ENCODE measurements at places on chromosomes 4 and X.

- DNase-seq: no peak
Observed at GRCh38 chr4:67571975-67572374, 13.4 kb downstream of the STAP1 start.

DNA sequence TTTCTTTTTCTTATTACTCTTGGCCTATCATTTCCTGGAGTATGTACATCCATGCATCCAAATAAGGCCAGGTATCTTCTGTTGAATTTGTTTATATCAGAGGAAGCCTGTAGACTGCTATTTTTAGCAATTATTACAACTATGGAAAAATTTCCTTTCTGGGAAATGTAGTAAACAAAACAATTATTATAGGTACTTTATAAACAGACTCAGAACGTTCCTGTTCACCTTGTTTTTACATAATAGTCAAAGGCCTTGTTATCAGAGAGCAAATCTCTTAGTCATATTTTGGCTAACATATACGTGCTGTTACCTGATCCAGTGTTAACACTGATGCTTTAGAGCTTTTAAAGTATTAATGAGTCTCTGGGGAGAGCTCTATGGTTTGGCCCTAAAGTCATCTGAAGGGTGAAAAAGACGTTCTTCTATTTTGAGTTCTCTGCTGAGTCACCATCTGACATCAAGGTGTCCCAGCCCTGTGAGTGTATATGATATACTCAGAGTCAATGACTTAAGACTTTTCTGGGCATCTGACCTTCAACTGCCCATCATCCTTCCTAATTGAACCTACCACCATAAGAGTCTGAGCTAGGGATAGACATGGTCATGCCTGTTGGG lies 7.3 kb downstream of the SPARCL1 start:
- DNase-seq: no peak

DNA sequence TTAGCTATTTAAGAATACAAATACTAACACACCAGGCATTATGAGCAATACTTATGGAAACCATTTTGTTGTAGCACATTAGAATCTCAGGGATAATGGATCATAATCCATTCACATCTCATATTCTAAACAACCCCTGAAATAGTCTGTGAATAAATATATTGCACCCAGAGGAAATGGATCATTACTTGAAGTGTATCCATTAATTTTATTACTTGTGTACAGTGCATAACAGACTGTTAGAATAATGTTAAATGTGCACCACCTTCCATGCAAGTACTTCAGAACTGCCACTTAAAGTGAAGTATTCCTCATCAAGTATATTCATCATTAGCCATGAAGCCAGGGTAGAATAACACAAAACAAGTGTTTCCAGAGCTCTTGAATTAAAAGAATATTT lies 715.5 kb downstream of the DMD start:
- no peak for DNase-seq

- DNase-seq: no peak
Observed at GRCh38 chr4:151561551-151562256, 152.7 kb downstream of the FHIP1A start.

DNA sequence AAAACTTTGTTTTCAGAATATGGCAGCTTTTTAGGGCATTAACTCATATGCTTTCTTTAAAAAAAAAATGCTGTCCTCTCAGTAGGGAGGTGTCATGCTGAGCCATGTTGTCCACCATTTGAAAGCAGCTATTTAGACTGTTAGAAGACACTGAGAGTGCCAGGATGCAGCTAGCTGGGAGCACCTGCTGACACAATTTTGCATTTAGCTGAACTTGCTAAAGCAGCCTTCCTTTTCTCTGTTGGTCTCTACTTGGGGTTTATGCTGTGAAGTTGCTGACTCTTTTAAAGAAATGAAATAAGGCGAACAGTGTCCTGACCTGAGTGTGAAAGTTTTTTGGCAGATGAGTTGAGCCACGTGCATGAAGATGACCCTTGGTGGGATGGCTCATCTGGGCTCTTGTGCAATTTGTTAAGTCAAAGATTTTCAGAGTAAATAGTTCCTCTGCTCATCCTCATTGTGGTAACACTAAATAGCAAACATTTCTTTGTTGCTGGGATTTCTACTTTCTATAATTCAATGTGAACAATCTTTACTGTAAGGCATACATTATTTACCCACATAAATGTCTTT lies 64.5 kb downstream of the CDS1 start:
- DNase-seq: peak; percentile 50

DNA sequence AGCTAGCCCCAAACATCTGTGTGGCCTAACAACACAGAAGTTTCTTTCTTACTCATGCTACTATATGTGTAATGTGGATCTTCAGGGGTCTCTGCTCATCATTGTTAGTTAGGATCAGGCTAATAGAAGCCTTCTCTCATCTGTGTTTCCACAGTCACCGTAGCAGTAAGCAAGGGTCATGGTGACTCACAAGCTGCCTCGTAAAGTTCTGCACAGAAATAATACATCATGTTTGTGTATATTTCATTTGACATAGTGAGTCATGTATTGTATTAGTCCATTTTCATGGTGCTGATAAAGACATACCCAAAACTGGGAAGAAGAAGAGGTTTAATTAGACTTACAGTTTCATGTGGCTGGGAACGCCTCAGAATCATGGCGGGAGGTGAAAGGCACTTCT lies 38.7 kb downstream of the SLC4A4 start:
- DNase-seq: no peak

DNA sequence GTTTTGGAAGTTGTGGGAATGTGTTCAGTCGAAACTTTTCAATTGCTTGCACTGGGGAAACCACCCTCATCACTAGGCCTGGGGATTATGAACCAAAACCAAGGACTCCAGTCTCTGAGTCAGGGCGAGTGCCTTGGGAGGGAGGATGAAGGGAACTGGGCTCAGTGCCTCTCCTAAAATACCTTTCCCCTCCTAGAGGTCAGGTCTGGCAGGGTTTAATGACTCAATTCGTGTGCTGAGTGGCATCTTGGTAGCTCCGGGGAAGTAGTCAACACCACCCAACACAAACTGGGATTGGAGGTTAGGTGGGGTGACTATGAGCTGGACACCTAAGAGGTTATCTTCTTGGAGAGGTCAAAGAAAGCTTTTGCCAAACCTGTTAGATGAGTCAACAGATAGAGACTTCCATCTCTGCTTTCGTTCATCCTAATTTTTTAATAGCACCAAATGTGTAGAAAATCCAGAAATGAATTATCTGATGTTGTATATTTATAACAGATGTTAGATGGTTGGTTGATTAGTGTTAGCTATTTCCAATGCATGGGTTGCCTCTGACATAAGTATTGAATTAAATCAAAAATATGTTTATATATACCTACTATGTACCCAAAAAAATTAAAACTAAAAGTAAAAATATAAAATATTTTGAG lies 202.8 kb downstream of the SHROOM3 start:
- no peak for DNase-seq

DNA sequence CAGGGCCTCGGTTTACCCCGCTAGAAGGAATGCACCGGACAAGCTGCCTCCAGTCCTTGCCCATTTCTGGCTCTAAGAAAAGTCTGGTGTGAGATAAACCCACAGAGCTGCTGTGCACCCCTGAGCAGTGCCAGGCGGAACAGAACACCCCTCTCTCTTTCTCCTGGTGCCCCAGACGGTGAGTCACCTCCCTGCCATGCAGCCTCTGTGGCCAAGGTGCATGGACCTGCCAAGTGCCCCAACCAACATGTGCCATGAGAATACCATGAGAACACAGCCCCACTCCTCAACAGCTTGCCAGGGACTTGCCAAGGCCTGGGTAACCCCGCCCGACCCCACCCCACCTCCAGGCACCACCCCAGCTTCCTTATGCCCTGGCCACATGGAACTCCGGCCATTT lies 47.7 kb upstream of the MAN2B2 start:
- DNase-seq: no peak

DNA sequence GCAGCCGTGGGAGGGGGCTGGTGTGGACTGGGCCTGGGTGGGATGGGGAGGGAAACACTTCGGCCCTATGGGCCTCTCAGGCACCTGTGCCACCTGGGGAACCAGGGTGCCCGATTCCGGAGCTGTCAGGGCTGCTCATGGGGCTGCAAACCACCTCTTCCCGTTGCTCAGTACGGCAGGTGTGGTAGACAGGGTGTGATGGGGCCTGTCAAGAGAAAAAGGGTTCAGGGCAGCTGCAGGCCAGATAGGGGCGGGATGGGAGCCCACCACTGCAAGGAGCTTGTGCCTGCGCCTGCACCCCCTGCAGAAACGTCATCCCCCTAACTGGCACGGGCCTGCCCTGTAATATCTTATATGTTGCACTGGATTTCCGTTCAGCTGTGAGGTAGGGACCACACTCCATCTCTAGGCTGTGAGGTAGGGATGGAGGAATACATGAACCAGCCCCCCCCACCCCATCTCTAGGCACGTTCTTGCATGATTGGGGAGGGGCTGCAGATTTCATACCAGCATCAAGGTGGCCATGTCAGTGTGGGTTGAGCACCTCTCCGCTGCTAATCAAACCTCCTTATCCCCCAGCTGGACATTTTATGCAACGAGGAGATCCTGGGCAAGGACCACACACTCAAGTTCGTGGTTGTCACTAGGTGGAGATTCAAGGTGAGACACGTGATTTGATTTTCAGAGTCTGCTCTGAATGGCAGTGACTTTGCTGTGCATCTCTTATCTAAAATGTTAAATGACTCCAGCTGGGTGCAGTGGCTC lies 59.0 kb downstream of the PCGF3 start:
- peak; percentile 39 for DNase-seq

DNA sequence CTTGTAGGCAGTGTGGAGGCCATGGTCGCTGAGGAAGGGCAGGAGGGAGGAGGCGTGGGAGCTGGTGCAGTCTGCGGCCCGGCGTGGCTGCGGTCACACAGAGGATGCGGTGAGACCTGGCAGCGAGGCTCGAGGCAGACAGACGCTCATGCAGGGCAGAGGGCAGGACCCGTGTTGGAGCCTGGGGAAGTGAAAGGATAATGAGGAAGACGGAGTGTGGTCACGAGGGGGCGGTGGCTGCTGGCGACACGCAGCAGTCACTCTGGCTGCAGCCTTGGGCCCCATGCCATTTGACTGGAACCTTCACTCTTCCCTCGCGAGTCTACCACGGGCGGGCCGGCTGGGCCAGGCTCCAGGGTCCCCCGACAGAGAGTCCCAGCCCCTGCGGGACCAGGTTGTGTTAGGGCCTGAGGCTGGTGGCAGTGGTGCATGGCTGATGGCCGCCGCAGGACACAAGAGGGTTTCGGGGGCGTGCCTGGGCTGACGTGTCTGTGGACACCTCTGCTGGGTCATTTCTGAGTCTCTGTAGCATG lies 68.8 kb upstream of the HGFAC start:
- peak; percentile 66 for DNase-seq

DNA sequence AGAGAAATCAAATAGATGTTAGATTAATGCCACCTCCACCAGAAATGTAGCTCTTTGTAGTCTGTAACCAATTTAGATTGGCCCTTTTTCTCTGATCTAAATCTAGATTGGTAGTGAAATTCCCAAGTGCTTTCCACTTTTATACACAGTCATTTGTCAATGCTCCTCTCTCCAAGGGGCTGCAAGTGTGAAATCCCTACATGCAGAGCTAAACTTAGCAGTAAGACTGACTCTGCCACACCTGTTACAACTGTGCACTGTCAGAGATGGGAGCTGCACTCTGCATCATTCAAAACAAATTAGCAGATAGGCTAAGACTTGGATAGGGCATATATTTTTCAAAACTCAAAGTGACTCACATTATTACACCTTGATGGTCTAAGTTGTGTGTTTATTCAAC lies 9.1 kb downstream of the SERTM2 start:
- DNase-seq: no peak

DNA sequence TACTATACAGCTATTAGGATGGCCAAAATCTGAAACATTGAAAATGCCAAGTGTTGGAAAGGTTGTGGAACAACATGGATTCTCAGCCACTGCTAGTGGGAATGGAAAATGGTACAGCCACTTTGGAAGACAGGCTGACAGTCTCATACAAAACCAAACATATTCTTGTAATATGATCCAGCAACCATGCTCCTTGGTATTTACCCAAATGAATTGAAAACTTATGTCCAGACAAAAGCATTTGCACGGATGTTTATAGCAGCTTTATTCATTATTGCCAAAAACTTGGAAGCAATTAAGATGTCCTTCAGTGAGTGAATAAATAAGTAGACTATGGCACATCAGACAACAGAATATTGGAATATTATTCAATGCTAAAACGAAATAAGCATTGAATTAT lies 105.8 kb upstream of the DCLK2 start:
- DNase-seq: no peak

GRCh38 chrX:9628779-9629493 lies 136.7 kb downstream of the GPR143 start:
- peak; percentile 80 for DNase-seq

DNA sequence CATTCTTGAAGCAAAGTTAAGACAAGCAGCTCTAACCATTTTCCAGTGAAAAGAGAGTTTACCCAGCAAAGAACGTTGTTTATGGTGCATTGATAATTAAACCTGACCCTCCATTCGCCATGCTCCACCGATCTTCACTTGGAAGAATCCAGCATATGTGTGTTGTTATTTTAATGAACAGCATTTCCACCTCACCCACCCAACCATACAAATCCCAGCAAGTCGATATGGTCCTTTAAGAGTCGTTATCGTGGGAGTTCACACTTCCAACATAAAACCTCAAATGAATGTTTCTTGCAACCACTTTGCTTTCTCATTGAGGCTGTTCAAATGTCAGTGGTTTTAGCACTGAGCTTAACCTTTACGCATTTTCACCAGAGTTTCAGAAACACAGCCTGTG lies 147.4 kb upstream of the LDB2 start:
- DNase-seq: no peak

DNA sequence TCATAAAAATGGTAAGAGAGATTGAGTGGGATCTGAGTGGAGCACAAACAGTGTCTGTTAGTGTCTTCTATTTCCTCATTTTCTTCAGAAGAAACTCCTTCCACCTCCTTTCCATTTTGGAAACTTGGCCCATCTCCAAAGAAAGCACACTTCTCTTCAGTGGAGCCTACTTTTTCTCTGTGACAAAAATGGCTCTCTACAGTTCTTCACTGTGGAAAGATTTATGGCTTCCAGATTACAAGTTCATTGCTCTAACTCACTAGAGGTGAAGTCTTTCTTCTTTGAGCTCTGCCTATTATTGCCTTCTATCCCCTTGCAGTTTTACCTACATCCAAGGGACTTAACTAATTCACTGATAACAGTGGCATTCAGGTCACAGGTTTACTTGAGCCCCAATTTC lies 325.8 kb downstream of the ANTXR2 start:
- no peak for DNase-seq

DNA sequence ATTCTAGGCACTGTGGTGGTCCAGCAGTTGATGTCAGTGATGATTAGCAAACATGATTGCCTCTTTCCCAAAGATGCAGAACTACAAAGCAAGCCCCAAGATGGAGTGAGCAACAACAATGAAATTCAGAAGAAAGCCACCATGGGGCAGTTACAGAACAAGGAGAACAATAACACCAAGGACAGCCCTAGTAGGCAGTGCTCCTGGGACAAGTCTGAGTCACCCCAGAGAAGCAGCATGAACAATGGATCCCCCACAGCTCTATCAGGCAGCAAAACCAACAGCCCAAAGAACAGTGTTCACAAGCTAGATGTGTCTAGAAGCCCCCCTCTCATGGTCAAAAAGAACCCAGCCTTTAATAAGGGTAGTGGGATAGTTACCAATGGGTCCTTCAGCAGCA lies 365.3 kb downstream of the MAPK10 start:
- no peak for DNase-seq

Data from right lobe of liver (tissue), 6 donors.